AG08396 (cell line): ENCODE measurements at places on chromosomes 6 and 20.

DNA sequence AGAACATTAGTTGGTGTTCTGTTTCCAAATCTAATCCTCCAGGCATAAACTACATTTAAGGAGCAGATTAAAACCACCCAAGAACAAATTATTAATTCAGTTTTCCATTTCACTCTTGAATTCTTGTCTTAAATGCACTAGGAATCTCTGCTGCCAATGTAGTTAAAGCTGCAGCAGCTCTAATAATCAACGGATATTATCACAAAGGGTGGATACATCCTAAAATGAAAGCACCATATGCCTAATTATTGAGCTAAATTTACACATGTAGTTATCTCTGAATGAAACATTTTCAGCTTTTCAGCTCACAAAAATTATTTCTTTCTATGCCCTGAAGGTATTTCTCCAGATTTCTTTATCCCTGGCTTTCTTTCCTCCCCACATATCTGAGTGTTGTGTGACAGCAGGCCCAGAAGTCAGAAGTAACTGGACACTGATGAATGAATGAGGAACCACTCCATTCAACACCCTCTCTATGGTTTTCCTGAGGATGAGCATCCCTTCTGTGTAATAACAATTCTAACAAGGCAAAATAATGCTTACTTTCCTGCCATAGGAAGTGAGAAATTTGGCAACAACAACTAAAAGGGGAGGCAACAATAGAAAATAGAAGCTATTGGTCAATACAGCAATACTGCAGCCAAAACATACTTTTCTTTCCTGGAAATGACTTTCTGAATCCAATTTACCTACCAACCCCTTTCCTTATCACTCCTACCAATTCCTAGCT lies 14.9 kb downstream of the MAN1A1 start:
- DNase-seq: no peak

- DNase-seq: no peak
These were observed 90.4 kb downstream of the PLEKHG1 start for GRCh38 chr6:150689900-150690590.

GRCh38 chr20:24235296-24236175 lies 233.9 kb upstream of the SYNDIG1 start:
- DNase-seq: no peak

GRCh38 chr6:101294676-101295075 lies 98.8 kb upstream of the GRIK2 start:
- DNase-seq: no peak

- no peak for DNase-seq
These were observed 139.5 kb downstream of the BCAS1 start for GRCh38 chr20:53930651-53931504.

GRCh38 chr6:5068153-5068751 lies 16.9 kb upstream of the PPP1R3G start:
- no peak for DNase-seq

GRCh38 chr6:30752157-30752927 lies 8.0 kb upstream of the IER3 start:
- DNase-seq: peak; percentile 90

DNA sequence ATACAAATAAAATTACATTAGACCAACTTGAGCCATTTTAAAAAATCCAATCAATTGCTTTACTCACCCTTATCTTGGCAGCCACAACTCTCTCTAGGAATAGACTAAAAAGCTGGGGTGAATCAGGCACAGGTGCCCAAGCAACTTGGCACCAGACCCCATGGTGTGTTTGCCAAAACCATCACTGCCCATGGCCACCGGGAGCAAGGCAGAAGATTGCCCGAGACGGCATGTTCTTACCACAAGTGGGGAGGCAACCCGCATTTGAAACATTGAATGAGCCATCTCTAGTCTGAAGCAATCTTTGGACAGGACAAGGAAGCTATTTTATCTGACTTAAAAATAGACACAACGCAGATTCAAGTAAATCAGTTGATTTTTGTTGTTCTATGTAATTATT lies 69.0 kb downstream of the SMLR1 start:
- DNase-seq: no peak

GRCh38 chr6:158713469-158713868 lies 63.6 kb downstream of the SYTL3 start:
- no peak for DNase-seq

DNA sequence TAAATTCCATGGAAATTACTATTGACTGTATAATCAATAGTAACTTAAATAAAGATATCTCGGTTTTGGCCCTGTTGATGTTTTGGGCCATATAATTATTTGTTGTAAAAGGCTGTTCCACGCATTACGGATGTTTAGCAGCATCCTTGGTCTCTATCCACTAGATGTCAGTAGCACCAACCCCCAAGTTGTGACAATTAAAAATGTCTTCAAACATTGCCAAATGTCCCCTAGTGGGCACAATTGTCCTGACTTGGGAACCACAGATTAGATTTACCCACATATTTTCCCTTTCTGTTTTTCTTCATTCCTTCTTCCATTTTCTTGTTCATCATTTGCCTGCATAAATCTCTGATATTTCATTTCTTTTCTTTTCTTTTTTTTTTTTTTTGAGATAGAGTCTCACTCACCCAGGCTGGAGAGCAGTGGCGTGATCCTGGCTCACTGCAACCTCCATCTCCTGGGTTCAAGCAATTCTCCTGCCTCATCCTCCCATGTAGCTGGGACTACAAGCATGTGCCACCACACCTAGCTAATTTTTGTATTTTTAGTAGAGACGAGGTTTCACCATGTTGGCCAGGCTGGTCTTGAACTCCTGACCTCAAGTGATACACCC lies 13.6 kb upstream of the WFDC8 start:
- DNase-seq: no peak

GRCh38 chr20:44039741-44040140 lies 125.1 kb downstream of the TOX2 start:
- no peak for DNase-seq

GRCh38 chr20:40467067-40467466 lies 222.0 kb downstream of the MAFB start:
- DNase-seq: no peak

DNA sequence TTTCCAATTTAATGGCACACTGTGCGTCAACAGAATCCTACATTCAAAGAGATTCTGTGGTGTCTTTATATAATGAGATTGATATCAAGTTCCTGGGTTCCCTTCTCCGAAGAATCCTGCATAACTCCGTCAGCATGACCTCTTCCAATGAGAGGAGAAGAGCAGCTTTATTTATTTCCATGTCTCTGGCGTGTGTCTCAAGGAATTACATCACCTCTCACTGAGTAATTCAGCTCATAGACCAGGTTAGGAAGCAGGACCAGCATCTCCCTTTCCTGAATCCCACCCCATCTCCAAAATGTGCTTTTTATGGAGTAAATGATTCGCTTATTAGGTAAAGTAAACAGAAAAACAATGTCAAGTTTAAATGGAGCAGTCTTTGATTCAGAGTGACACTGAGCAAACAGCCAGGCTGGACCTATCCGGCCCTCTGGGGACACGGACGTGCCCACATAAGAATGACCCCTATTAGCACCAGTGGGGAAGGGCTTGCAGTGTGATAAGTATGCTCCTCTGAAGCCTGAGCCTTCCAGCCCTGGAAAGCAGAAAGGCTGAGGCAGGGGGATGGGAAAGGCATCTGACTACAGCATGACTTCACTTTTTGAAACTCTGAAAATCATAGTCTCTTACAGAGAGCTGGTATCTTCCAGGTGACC lies 165.2 kb downstream of the CLIC5 start:
- DNase-seq: no peak

DNA sequence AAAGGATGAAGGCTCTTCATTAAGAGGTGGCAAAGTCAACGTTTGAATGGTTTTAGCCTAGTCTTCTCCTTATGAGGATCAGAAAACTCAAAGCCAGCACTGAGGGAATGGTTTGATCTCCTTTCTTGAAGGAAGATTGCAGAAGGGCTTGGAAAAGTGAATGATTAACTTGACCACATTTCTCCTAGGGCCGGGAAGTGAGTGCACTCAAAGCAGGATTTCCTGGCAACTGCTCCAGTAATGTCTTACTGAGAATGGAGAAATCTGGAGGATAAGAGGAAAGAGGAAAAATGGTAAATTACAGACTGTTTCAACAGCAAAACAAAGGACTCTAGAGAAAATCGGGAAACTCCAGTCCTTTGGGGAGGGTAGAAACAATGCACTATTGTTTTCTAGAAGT lies 189.0 kb upstream of the FOXA2 start:
- no peak for DNase-seq

GRCh38 chr6:105981002-105981887 lies 104.9 kb upstream of the PRDM1 start:
- no peak for DNase-seq

- DNase-seq: no peak
These were observed 94.1 kb downstream of the HIVEP2 start for GRCh38 chr6:142850679-142851423.

DNA sequence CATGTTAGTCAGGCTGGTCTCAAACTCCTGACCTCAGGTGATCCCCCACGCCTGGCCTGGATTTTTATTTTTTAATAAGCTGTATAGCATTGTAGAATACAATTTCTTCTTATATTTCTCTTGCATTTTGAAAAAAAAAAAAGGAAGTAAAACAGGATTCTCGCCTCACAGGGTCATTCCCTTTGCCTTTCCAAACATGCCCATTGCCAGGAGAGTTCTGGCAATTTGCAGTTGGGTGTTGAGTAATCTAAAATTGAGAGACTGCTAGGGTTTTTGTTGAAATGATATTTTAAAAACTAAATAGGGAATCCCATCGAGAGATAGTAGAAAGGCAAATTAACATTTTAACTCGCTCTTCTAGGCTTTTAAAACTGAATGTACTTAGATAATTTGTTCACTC lies 196.1 kb downstream of the JARID2 start:
- DNase-seq: no peak

GRCh38 chr6:119079283-119079809 lies 882 bp upstream of the FAM184A start:
- no peak for DNase-seq

DNA sequence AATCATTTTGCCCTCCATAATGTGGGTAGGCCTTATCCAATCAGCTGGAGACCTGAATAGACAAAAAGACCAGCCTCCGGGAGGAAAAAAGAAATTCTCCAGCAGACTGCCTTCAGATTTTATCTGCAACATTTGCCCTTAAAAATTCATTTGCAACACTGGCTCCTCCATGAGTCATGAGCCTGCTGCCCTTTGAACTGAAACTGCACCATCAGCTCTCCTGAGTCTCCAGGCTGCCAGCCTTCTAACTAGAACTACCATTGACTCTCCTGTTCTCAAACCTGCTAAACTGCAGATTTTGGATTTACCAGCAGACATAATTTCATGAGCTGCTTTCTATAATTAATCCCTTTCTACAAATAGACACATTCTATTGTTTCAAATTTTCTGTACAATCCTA lies 223.9 kb upstream of the THEMIS start:
- no peak for DNase-seq

- peak; percentile 72 for DNase-seq
These were observed 22.7 kb upstream of the ZNF184 start for GRCh38 chr6:27495386-27496135.

- no peak for DNase-seq
These were observed 13.2 kb downstream of the FILIP1 start for GRCh38 chr6:75480425-75480824.

DNA sequence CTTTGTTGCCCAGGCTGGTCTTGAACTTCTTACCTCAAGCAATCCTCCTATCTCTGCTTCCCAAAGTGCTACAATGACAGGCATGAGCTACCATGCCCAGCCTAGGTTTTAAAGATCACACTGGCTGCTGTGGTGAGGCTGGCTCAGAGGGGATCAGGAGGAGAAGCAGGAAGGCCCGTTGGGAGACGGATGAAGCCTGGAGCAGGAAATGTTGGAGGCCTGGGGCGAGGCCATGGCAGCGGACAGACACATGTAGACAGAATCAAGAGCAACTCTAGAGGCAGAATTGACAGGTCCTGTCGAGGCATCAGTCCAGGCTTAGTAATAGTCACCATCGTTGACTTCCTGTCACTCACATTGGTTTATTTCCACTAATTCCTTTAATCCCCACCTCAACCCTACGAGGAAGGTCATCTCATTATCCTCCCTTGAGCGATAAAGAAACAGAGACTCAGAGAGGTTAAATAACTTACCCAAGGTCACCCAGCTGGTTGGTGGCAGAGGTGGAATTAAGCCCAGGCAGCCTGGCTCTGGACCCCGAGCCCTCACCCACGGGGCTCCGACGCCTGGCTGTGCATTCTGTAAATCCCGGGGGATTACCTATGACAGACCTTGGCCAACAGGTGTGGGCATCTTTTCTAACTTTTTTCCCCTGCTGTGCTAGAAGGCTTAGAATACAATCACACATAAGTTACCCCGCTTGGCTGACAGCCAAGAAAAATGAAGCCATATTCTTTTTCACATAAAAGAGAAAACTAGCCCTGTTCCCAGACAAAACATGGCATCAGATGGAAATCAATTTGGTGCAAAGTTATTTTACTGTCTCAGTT lies 113.4 kb downstream of the EYA2 start:
- DNase-seq: no peak

DNA sequence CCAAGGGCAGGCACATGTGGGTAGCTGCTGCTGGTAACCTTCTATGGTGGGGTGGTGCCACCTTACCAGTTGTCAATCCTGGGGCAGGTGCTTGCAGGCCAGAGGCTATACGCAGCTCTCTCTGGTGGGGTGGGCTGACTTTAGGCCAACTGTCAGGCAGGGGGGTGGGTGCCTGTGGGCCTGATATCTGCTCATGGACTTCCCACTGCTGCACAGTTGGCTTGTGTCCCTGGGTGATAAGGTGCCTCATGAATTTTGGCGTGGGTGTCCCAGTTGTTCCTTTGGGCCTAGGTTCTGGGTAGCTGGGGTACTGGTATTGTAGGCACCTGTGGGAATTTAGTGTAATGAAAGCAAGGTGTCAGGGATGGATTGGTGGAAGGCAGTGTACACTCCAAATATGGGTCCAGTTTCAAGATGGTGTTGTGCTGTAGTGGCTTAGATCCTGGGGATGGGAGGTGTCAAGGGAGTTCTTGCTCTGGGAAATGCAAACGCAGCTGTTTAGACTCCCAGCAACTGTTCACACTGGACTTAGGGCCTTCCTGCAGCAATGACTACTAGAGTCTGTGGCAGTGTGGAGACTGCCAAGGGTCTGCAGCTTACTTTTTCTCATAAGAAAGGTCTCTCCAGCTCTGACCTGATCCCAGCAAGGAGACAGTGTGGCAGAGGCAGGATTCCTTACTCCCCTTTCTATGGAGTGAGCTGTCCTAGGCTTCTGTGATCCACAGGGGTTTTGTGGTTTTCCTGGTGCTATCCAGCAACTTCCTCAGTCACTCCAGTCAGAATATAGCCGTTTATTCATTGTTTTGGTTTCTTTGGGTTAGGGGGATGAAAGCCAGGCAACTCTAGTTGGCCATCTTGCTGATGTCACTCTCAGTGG lies 128.2 kb downstream of the CRYBG1 start:
- no peak for DNase-seq
